ENCODE measurements at places on chromosomes 5 and 9.
A peak's percentile ranks its signal among the peaks of the same experiment; 100 is the strongest.

DNA sequence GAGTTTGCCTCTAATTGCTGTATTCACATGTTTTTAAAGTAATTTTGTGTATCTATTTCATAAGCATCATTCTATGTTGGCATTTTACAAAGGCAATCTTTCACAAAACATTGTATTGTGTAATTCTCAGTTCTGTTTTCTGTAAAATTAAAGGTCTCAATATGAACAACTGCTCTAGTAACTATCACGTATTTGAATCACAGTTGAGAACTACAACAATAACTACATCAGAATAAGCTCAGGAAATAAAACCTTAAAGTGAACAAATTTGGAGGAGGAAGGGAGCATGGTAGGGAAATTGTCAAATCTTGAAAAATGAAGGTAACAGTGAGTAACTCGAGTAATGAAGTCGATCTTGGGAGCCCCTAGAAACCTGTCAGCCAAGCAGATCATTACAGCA, 22.5 kb upstream of the CAMK4 start:
- no peak for DNase-seq

- DNase-seq: no peak
Measured at GRCh38 chr9:123556464-123557435, 200.8 kb downstream of the CRB2 start.

DNA sequence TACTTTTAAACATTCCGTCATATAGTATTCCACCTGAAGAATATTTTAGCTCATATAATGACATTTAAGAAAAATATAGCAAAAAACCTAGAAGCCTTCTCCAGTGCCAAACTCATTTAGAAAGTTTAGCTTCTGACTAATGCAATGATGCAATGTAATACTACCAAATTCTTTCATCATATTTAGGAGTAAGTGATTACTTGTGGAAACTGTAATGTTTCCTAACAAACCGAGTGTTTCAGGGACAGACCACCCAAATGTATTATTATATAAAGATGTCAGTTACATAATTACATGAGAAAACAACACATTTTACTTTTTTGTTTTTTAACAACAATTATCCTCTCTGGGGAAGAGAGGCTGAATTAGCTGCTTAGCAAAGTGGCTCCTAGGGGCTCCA, 316.2 kb downstream of the ARL15 start:
- DNase-seq: no peak

DNA sequence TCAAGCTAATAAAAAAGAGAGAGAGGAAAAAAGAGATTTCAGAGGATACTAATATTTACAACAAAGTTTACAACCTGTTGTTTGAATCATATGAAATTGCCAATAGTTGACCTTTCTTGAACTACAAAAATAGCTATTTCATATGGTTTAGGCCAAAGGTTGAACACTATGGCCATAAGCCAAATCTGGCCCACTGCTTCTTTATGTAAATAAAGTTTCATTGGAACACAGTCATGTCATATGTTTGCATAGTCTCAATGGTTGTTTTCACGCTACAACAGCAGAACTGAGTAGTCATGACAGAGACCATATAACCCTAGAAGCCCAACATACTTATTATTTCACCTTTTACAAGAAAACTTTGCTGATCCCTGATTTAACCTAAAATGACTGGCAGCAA, 20.9 kb downstream of the SEMA5A start:
- no peak for DNase-seq

DNA sequence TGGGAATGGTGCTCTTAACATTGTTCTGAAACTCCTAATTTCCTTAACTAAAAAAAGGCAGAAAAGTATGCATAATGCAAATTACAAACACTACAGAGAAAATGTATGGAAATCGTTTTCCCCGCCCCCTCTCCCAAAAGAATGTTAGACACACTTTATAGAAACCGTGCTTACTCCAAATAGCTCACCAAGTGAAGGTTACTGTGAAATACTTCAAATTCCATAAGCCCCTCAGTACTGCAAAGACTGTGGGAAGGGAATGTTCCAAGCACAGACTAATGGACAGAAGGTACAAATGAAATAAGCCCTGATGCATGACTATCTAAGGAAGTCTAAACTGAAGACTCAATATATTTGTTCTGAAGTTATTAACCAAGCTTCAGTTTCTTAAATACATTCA, 12.5 kb downstream of the MAPKAP1 start:
- DNase-seq: no peak

DNA sequence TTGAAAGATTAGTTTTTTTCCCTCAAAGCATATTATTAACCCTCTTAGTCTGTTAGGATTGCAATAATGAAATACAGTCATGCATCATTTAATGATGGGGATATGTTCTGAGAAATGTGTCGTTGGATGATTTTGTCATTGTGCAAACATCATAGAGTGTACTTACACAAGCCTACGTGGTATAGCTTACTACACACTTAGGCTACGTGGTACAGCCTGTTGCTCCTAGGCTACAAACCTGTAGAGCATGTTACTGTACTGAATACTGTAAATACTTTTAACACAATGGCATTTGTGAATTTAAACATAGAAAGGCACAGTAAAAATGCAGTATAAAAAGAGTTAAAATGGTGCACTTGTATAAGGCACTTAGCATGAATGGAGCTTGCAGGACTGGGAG, 132.7 kb downstream of the PDE8B start:
- no peak for DNase-seq

- DNase-seq: no peak
Measured at GRCh38 chr5:107630184-107630583, 40.6 kb downstream of the EFNA5 start.

GRCh38 chr5:127967983-127968592, 115.5 kb upstream of the SLC12A2 start:
- DNase-seq: no peak

DNA sequence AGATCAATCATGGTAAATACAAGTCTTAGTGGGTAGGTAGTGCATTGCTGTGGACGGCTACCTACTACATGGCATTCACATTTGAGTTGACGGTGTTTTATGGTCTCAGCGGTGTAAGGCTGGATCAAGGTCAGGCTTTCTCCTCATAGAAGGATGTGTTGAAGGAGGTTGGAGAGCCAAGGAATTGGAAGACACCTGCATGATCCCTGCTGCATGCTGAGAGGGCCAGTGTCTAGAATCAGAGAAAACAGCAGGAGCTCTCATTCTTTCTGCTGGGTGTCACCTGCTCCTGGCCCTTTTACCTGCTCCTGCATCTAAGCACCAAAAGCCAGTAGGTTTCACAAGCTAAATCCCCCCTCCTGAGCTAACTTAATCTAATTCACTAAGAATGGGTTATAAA, 88.2 kb downstream of the RGS7BP start:
- no peak for DNase-seq

- DNase-seq: no peak
Measured at GRCh38 chr5:16668631-16669030, 51.8 kb upstream of the RETREG1 start.

DNA sequence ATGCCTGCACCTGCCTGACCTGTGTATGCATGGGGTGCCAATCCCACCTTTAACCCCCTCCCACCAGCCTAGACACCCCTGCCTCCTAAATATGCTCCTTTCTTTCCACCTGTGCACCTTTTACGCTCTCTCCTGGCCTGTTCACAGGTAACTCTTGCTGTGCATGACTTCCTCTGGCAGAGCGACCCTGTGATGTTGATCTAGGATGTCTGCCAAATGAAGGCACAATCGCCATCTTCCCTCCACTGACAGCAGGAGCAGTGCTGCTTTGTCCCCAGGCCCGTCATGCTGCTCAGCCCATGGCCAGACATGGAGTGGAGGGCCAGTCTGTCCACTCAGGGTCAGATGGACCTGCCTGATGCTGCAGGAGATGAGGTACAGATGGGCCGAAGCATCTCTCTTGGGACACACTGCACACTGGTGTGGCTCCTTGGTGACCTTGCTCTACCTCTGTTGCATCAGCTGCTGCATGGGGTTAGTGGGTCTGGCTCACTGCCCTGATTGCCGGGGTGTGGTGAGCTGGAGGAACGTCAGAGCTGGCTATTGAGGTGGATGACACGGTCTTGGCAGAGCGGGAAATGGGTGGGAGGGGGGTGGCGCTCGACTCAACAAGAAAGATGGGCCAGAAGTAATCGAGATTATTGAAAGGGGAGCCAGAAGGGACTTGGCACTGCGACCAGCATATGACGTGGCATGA, 101.7 kb upstream of the PITX1 start:
- DNase-seq: no peak

GRCh38 chr9:75983319-75984045, 93.0 kb downstream of the PCSK5 start:
- DNase-seq: no peak

DNA sequence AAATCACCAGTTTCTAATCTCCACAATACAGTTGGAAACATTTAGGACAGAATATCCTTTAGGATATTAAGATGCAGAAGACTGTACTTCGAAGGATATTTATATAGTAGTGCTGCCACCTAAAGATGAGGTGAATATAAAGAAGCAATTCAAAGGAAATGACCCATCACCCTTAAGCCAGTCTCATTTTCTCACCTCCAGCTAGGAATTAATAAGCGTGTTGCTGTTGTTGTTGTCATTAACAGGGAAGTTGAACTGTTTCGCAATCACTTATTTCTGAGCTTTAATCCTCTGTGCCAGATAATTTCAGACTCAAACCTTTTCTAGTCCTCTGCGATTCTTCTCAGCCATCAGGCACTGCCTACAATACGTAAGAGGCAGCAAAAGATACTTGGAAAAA, 7.8 kb upstream of the PURA start:
- no peak for DNase-seq

DNA sequence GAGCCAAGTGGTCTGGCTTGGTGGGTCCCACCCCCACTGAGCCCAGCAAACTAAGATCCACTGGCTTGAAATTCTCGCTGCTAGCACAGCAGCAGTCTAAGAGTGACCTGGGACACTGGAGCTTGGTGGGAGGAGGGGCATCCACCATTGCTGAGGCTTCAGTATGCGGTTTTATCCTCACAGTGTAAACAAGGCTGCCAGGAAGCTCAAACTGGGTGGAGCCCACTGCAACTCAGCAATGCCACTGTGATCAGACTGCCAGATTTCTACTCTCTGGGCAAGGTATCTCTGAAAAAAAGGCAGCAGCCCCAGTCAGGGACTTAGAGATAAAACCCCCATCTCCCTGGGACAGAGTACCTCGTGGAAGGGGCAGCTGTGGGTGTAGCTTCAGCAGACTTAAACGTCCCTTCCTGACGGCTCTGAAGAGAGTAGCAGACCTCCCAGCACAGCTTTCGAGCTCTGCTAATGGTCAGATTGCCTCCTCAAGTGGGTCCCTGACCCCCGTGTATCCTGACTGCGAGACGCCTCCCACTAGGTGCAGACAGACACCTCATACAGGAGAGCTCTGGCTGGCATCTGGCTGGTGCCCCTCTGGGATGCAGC, 18.2 kb upstream of the STK32A start:
- DNase-seq: peak; percentile 50

GRCh38 chr5:89211836-89212235, 328.9 kb upstream of the MEF2C start:
- no peak for DNase-seq

- no peak for DNase-seq
Measured at GRCh38 chr5:98977723-98978122, 48.9 kb upstream of the CHD1 start.

DNA sequence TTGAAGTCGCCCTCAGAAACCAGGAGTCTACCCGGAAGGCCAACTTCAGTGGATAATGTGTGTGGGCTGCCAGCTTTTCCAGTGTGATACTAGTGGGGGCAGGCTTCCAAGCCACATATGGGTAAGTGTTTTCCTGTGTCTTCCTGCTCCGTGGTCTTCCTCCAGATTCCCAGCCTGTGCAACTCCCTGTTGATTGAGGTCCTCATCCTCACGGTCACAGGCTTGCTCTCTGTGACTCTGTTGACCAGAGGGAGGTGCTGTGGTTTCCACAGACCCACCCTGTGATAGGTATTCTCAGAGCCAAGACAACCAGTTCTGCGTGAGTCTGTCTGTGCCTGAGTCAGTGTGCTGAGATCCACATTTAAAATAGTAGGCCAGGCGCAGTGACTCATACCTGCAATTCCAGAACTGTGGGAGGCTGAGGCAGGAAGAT, 388.0 kb upstream of the IRX2 start:
- DNase-seq: no peak

DNA sequence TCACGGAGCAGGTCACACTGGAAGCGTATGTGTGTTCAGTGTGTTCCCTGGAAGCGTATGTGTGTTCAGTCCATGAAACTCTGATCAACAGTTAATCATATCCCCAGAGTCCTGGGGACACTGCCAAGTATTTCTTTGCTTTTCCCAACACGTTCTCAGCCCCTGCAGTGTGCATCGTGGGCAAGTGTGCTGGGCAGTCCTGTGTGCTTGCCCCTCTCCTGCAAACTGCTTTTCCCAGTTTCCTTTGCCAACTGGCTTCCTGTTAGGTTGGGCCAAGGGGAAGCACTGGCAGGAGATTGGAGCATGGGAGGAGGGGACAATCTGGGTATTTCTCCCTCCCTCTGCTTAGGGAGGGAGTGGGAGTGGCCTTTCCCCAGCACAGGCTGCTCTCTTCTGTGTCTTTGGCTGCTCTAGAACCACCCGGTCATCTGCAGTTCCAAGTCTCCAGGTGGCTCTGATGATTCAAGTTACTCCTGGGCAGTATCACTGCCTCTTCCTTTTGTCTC, 36.8 kb upstream of the NEK6 start:
- DNase-seq: no peak

DNA sequence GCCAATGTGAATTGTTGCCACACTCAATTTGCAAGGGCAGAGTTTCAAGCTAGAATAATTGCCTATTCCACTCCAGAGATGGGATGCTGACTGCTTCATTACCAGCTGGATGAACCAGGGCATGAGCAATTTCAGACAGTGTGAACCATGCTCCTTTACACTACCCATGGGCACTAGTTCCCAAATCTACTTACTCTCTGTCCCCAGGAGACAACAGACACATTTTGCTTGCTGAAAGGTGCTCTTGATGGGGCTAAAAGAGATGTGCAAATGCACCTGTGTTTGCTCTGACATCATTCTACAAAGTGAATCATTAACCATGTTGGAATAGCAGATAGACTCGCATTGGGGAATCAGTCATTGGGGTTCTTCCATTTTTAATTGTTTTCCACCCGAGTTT, 522.3 kb upstream of the NUDT12 start:
- DNase-seq: no peak

Data from ecto neural progenitor cell (in vitro differentiated cells).